ENCODE measurements at places on chromosomes 13 and 19.

DNA sequence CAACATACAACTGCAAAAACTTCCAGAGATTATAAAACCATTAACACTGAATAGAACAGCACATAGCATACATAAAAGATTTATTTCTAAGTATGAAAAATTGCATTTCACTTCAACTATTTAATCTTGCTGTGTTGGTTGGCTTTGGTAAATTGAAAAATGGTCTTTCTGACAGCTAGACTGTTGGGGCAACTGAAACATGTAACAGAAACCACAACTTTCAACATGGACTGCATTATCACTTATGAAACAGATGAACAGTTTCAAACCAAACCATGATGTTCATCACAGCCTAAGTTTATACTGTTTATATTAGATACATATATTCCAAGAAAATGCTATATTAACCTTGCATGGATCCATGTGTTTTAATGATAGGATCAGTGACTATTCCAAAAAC is 324.1 kb upstream of the PCDH9 start:
- DNase-seq: no peak

GRCh38 chr13:44050450-44051063 is 170.9 kb downstream of the LACC1 start:
- DNase-seq: no peak

GRCh38 chr13:51318015-51318414 is 21.5 kb upstream of the SERPINE3 start:
- no peak for DNase-seq

DNA sequence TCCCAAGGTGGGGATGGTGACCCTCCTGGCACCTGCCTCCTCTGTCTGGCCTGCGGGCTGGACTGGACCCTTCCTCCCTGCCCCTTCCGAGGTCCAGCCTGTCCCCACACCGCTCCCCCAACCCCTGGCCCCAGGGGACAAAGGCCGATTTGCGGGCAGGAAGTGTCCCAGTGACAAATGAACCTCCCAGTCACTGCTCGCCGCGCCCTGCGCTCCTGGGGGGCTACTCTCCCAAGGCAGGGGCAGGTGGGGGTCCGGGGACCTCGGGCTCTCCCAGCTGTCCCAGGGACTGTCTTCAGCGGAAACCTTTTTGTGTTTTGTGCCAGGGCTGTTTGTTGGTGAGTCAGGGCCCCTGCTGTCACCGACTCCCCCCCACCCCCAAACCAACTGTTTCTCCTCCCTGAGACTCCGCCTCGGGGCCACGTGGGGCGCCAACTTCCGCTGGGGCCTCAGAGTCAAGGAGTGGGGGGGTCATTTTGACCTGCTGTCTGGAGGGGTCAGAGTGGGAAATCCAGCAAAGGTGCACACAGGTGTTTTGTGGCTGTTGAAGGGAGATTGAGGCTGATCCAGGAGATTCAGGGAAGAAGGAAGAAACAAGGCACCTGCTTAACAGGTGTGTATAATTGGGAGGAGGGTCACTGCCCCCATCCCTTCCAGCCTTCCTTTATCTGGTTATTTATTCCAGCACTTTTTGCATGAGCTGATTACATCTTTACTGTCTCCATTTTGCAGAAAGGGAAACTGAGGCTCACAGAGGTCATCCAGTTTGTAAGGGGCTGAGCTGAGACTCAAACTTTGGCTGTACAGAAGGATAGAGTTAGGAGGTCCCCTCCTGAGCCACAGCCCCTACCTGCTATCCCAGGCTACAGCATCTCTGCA is 831 bp downstream of the PGPEP1 start:
- peak; percentile 61 for DNase-seq

DNA sequence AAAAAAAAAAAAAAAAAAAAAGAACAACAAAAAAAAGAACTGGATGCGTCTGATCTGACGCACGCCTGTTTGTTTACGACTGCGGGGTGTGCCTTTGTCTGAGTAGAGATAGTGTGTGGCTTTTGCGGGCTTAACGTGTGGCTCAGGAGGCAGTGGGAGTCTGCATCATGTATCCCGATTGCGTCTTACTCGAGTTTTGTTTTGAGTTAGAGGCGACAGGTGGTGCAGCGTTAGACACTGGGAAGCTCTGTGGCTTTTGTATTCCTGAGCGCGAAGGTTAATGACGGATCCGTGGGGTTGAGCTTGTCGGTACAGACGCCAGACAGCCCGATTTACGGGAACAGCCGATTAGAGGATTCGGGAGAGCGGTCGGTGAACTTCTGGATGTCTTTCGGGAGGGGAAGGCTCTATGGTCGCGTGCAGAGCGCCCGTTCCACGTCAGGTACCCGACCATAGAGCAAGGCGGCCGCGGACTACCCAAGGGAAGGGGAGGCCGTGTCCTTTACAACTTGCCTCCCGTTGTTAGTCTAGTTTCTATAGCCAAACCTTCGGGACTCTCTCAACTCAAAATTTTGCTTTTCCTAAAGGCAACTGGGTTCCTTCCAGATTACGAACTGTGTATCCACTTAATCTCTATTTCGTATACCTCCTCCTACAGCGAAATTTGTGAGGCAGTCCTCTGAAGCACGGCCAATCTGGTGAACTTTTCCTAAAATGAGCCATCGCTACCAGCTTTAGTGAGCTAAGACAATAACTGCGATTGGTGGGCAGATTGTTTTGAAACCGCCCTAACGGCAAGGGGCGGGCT is 926 bp upstream of the HNRNPUL1 start:
- DNase-seq: peak; percentile 74

- DNase-seq: no peak
Measured at GRCh38 chr19:12098040-12098439, 33.5 kb downstream of the ZNF844 start.

- DNase-seq: peak; percentile 81
Measured at GRCh38 chr19:46748325-46749109, 2.3 kb upstream of the STRN4 start.

DNA sequence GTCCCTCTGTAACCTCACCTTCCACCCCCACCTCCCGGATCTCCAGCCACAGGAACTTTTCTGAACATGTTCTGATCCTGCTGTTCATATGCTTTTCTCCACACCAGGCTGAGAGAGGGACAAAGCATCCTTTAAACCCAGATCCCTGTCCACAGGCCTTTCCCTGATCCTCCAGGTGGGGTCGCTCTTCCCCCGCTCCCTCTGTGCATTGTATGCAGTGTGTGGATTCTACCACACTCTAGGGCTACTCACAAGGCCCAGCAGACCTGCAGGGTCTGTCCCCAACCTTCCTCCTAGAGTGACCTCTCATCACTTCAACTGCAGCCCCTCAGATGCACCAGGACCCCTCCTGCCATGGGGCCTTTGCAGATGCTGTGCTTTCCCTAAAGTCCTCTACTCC is 1200.6 kb downstream of the UQCRFS1 start:
- no peak for DNase-seq

Data from stimulated activated CD4-positive, alpha-beta T cell treated with anti-CD3 and anti-CD28 coated beads, Interleukin-1b, Interleukin-23, amount 100 ng/mL, for 24 hours (primary cell).